NCI-H1092 (cell line): ENCODE measurements at places on chromosomes 1 and 21.

DNA sequence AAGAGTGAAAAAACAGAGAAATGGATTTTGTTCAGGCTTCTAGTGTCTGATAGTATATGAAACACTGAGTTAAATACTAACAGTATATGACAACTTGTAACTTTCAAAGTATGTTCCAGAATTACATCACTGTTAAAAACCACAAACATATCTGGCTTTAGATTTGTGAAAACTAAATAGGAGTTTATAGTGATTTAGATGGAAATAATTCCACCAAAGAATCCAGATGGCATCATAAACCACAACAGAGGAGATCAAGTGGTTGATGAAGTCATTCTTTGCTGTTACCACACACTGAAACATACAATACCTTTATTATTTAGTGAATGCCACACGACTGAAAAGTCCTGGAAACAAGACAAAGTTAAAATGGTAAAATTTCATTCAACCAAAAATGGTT is 37.2 kb downstream of the ALG14 start:
- no peak for DNase-seq

- DNase-seq, result no peak
Observed at GRCh38 chr1:222224636-222225315, 323.1 kb downstream of the HHIPL2 start.

DNA sequence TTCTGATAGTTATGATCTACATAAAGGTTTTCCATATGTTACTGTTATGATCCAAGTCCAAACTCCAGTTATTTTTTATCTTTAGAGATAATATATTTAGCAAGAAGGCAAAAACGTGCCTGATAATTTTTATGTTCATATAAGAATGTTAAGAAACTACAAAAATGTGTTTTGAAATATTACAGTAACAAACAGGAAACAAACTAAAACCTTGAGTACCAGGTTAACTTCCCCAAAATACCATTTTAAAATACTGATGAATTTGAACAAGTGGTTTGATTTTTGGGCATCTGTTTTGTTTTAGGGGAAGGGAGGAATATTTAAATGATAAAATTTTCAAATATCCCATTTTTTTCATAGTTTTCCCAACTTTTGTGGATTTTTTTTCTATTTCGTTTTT is 124.8 kb downstream of the NR5A2 start:
- no peak for DNase-seq

GRCh38 chr1:175944591-175944990 is 201.2 kb upstream of the TNR start:
- DNase-seq, result no peak

DNA sequence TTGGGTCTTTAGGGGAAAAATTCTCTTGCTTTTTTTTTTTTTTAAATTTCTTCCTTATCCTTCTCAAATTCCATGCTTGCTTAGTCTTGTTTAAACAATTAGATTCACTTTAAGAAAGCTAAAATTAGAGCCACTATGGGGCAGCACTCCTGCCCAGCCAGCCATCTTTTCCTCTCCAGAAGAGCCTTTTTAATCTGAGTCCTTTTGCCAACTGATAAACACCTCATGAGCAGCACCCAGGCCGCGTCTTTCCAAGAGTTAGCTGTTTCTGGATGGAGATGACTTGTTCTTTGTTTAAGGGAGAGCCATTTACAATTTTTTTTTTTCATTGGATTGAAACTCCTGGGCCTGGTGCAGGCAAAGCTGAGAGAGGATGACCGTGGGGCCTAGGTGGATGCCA is 53.3 kb upstream of the TSPAN2 start:
- DNase-seq, result no peak

GRCh38 chr1:181662606-181663005 is 179.3 kb downstream of the CACNA1E start:
- no peak for DNase-seq
